Activated CD4-positive, alpha-beta T cell treated with anti-CD3 and anti-CD28 coated beads, Interleukin-2, amount 50 U/mL, for 16 hours (primary cell): ENCODE measurements at places on chromosomes 13 and 19.

DNA sequence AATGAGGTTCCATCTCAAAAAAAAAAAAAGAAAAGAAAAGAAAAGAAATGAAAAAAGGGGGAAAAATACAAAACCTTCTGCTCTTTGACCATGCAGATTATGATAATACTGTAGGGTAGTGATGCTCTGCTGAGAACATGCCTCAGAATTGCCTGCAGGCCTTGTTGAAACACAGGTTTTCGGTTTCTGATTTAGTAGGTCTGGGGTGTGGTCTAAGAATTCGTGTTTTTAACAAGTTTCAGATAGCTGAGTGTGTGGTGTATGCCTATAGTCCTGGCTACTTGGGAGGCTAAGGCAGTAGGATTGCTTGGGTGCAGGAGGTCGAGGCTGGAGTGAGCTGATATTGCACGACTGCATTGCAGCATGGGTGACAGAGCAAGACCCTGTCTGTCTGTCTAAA is 14.9 kb upstream of the CYP2B6 start:
- peak; percentile 30 for DNase-seq

DNA sequence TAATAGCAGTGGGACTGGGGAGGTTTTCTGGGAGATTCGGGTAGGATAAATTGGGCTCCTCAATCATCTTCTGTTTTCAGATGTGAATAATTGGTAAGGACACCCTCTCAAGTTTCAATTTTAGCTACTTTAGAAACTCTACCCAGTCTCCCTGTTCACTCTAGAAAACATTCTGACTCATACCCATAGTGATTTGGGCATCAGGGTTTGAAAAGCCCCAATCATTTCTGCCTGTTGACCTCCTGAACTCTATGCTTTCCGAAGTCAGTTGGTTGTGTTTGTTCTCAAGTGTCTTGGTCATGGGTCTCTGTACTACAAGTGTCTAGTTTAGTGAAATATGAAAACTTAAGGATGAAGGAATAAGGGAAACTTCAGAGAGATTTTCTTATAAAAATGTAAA is 911.3 kb upstream of the GPC6 start:
- no peak for DNase-seq

GRCh38 chr19:19487950-19488874 is 27.1 kb downstream of the TSSK6 start:
- no peak for DNase-seq

DNA sequence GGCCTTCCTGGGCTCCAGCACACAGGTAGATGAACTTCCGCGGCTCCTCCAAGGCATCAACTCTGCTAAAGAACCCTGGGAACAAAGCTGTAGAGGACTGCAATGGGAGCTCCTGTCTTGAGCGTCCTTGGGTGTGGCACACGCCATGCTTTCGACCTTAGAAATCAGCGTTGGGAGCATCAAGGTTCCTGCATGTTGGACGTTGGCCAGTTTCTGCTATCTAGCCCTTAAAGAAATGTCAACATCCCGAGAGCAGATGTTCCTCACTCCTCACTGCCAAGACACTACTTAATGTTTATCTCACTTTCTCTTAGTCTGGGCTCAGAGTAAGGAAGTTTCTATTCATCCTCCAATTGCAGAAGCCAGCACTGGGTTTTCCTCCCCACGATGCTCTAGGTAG is 70.6 kb upstream of the MEDAG start:
- DNase-seq: no peak

- DNase-seq: no peak
Observed at GRCh38 chr13:100075700-100076587, 12.9 kb upstream of the PCCA start.

GRCh38 chr13:26813980-26814348 is 53.4 kb upstream of the GPR12 start:
- DNase-seq: no peak

DNA sequence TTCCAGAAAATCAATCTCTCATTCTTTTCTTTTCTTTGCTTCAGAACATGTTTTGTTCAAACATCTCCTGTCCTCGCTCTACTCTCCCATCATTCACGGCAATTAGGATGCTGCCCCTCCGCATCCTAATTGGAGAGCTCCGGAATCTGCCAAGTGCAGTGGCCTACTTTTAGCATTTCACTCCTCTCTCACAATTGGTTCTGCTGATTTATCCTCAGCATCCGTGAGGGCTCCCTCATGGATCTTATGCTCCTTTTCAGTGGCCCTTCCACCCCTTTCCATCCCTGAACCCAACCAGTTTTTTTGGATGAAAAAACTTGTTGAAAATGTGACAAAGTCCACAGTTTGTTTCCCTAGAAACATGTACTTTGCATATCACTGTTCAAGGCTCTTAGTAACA is 22.4 kb downstream of the AMER2 start:
- DNase-seq: no peak

DNA sequence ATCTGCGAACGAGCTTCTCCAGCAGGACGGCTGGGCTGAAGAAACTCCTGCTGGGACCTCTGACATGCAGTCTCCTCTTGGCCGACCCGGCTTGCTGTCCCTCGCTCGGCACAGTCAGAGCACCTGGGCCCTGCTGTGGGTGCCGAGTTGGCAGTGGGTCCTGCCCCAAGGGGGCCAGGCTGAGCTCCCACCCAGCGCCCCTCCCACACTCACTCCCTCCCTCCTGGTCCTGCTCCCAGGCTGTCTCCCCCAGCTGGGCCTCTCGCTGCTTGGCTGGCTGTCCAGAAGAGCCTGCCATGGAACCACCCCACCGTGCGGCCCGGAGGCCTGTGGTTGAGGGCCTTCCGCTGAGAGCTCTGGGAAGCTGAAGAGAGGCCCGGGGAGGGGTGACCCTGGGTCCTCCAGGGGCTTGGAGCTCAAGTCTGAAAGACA is 6.0 kb downstream of the AKT2 start:
- no peak for DNase-seq

DNA sequence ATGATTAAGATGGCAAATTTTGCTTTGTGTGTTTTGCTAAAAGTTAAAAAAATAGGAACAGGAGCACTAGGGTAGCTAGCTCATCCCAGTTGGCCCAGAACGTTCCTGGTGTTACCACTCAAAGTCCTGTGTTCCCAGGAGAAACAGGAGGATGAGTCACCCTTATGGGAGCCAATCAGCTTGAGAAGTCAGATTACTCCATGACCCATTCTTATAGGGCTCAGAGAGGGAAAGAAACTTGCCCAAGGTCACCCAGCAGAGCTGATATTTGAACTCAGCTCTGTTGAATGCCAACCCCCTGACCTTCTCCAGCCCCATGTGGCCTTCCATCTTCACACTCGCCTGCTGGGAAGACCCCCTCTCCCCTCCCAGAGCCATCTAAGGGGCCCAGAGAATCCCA is 13.0 kb downstream of the NMRK2 start:
- no peak for DNase-seq

DNA sequence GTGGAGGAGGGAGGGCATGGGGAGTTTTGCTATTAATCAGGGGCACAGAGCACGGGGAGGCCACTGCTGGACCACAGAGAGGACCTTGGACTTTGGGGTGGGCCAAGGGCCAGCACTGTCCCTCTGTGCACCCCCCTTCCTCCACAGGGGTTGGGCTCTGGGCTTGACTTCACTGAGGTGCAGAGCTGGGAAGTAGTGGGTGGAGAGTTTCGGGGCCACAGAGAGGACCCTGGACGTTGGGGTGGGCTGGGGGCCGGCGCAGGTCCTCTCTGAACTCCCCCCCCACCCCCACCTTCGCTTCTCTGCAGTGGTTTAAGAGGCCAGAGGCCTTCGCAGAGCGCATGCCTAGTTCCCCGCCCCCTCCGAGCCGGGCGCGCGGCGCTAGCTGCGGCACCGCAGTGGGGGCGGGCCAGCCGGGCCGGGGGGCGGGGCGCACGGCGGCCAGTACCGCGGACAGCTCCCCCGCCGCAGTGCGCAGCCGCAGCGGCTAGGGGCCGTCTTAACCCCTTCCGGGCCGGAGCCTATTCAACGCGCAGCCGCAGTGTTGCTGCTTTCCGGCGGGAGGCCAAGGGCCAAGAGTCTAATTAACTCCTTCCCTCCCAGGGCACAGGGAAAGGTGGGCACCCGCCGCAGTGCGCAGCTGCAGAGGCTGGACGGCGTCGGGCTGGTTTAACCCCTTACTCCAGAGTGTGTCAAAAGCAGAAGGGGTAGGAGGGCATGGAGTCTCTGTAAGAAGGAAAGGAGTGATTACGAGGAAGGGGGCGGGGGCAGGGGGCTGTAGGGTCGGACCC is 3.7 kb downstream of the KCNC3 start:
- DNase-seq: peak; percentile 89

DNA sequence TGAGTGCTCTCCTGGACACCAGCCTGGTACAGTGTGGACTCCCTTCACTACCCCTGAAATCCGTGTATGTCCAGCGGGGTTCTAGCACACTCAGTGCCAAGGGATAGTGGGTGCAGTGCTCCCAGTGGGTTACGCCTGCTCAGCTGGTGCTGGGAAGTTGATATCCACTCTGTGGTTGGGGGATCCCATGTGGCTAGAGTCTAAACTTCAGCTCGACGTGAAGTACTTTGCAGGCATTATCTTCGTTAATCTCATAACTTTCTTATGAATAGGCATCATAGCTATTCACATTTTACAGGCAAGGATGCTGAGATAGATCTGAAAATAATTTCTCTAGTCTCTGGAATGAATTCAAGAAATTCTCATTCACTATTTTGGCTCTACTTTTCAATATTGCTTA is 433.2 kb upstream of the HTR2A start:
- DNase-seq: no peak

DNA sequence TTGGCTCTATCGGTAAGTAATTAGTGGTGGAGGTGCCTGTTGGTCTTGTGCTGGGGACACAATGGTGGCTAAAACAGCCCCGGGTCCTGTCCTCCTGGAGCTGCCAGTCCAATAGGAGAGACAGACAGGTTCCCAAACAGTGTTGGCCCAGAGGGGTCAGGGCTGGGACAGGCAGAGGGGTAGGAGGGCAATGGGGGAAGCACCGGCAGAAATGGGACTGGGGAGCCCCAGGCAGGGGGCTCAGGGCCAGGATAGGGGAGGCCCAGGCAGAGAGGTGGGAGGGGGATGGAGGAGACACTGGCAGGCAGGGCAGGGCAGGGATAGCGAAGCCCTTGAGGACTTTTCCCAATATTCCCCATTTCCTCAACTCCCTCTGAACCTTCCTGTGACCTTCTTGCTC is 2.2 kb upstream of the FBL start:
- no peak for DNase-seq

DNA sequence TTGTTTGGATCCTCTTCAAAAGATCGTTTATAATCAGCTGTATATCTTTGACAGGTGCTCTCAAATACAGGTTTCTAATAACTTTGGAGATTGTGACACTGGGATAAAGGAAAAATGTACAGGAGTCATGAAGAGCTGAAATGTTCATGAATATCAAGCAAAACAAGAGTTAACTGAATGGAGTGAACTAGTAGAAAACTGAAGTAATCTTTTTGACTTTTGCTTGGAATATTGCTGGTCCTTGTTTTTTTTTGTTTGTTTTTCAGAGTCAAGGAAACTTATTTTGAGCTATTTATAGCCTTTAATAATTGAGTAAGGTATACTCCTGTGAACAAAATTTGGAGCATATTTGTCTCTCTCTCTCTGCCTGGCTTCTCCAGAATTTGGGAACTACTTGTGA is 25.3 kb downstream of the MED4 start:
- no peak for DNase-seq

GRCh38 chr13:21130116-21130515 is 46.2 kb downstream of the SKA3 start:
- no peak for DNase-seq

- no peak for DNase-seq
Observed at GRCh38 chr19:11361771-11362731, 6.8 kb downstream of the PLPPR2 start.

- no peak for DNase-seq
Observed at GRCh38 chr19:52592301-52592700, 22.2 kb downstream of the ZNF701 start.

- no peak for DNase-seq
Observed at GRCh38 chr13:110150384-110151101, 156.4 kb downstream of the COL4A1 start.

- DNase-seq: no peak
Observed at GRCh38 chr19:16327169-16327475, 2.5 kb downstream of the KLF2 start.

DNA sequence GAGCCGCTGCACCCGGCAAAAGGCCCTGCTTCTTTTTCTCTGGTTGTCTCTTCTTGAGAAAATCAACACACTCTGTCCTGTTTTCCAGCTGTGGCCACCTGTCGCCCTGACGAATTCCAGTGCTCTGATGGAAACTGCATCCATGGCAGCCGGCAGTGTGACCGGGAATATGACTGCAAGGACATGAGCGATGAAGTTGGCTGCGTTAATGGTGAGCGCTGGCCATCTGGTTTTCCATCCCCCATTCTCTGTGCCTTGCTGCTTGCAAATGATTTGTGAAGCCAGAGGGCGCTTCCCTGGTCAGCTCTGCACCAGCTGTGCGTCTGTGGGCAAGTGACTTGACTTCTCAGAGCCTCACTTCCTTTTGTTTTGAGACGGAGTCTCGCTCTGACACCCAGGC is 17.2 kb downstream of the LDLR start:
- DNase-seq: no peak

GRCh38 chr19:7113233-7113632 is 43.7 kb downstream of the ZNF557 start:
- no peak for DNase-seq

DNA sequence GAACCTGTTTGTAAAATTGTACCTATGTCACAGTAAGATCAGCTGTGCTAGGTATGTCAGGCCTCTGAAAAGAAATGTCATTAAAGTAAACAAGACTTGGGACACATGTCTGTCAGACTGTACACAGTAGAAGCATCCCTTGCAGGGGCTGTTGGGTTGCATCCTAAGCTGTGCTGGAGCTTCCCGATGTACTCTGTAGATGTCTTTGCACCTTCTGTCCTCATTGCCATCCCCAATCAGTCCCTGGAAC is 48.7 kb upstream of the GPR183 start:
- DNase-seq: no peak

GRCh38 chr13:23687614-23688013 is 117.4 kb downstream of the TNFRSF19 start:
- no peak for DNase-seq

DNA sequence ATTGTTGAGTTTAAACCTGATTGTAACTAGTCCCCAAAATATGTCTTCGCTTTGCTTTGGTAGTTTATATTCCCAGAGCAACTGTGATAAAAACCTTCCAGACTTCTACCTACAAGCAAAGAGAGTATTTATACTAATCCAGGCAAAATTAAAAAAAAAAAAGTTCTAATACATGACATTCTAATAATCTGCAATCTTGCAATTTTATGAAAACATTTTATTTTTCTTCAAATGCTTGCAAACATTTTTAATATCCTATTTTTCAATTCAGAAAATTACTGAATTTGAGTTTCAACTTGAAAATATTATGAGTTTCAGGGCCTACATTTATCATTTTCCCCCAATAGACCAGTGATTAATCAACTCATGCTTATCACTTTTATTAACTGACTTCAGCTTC is 830.2 kb upstream of the KLHL1 start:
- DNase-seq: no peak

GRCh38 chr19:42092350-42092749 is 16.4 kb downstream of the ZNF574 start:
- DNase-seq: peak; percentile 63

GRCh38 chr13:27500806-27501534 is 50.6 kb upstream of the MTIF3 start:
- DNase-seq: no peak

DNA sequence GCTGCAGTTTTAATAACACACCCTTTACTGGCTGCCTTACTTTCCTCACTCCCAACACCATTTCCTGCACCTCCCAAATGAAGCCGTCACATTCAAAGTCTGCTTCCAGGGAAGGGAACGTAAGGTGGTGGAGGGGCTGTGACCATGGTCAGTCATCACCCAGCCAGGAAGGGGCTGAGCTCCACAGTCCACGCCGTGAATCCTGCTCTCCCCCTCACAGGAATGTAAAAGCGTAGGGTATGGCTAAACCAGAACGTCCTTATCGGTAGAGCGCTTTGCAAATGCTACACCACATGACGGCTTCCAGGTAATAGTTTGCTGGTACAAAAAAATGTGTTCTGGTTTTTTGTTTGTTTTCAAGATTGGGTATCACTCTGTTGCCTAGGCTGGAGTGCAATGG is 7.0 kb downstream of the NUMBL start:
- DNase-seq: no peak
